ENCODE measurements at places on chromosomes 7 and 10. TPM values are rescaled to one million over a fixed set of nuclear protein-coding genes. Genes with fewer than 3 reads are reported as not detected.

Gene DIP2C
- 15.4 TPM for total RNA-seq

Gene FAM25G
- total RNA-seq = not detected

Gene NEBL
- 157 TPM for total RNA-seq

Gene SCART1
- 1.7 TPM for total RNA-seq

Gene COL26A1
- total RNA-seq = 15.4 TPM

DNA sequence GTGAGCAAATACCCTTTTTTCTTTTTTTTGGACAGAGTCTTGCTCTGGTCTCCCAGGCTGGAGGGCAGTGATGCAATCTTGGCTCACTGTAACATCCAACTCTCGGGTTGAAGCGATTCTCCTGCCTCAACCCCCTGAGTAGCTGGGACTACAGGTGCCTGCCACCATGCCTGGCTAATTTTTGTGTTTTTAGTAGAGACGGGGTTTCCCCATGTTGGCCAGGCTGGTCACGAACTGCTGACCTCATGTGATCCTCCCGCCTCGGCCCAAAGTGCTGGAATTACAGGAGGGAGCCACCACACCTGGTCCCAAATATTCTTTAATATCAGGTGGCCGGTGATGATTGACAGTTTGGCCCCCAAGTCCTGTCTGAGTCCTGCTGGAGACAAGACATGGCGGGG is 6.6 kb downstream of the LAT2 start:
- no peaks in the 10 kb centered on the region for H3K27me3 ChIP-seq
- no peaks in the 10 kb centered on the region for H3K4me1 ChIP-seq
- no peak overlapping the region for H3K27ac ChIP-seq
- H3K4me3 ChIP-seq = no peak overlapping the region

DNA sequence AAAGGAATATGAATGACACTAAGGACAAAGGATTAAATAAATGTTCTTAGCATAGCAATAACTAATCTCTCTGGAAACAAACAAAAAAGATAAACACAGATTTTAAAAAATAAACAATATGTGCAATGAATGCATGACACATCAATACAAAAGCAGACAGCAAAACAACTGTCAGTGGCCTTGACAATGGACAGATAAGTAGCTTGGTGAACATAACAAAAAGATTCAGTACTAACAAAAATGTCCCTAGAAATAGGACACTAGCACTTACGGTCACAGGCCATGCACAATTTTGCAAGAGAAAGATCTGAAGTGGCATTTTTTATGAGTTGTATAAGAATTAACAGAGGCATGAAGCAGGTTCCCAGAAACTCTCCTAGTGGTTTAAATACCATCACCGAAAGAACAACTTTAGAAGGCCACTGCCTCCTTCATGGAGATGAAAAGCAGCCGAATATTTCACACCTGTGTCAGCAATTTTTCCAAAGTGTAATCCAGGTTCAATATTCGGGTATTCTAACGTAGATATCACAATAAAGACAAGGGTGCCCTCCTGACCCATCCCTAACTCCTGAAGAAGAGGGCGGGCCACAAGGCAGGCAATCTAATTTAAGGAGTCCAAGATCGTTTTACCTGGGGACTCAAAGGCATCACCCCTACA is 231.3 kb upstream of the MKLN1 start:
- H3K4me3 ChIP-seq = no peak overlapping the region
- no peaks in the 10 kb centered on the region for H3K36me3 ChIP-seq
- no peak overlapping the region for H3K27ac ChIP-seq
- DNase-seq = no peak
- no peaks in the 10 kb centered on the region for H3K4me1 ChIP-seq

DNA sequence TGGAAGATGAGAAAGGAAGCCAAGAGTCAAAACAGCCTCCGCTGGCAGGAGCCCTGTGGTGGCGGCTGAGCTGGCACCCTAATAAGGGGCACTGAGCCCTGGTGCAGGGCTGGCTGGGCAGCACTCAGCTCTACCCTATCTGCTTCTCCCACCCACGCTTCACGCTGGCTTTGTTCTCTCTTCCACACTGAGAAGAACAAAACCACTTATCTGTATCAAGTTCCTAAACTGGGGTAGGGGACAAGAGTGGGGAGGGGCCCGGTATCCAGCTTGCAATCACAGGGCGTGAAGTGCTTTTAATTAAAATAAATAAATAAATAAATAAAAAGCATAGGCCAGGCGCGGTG is 52.1 kb downstream of the FAM53B start:
- peaks cover 42% of the 10 kb centered on the region for H3K4me1 ChIP-seq
- DNase-seq = no peak
- peak overlapping the region; percentile 8 for H3K27ac ChIP-seq
- no peak overlapping the region for H3K4me3 ChIP-seq
- no peaks in the 10 kb centered on the region for H3K27me3 ChIP-seq

DNA sequence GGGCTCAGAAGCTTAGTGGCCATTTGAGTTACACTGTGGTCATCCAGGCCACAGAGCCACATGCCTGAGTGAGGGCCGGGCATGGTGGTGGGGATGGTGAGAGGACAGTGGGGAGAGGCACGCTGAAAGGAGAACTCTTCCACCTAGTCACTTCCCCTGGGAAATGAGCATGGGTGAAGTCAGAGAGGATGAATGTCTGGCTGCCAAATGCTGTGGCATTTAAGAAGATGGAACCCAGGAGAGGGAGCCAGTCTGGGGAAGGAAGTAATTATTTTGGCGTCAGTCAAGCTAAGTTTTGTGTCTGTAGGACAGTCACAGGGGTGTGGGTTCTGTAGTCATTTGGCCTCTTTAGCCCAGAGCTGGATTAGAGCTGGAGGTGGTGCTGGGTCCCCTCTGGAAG is 86.0 kb upstream of the PODXL start:
- no peaks in the 10 kb centered on the region for H3K27me3 ChIP-seq
- H3K36me3 ChIP-seq = no peaks in the 10 kb centered on the region
- H3K27ac ChIP-seq = no peak overlapping the region
- DNase-seq = no peak
- H3K4me1 ChIP-seq = no peaks in the 10 kb centered on the region

GRCh38 chr10:46544989-46545791 is 11.3 kb downstream of the GPRIN2 start:
- no peak for DNase-seq
- no peak overlapping the region for H3K27ac ChIP-seq
- peaks cover 17% of the 10 kb centered on the region for H3K27me3 ChIP-seq
- no peak overlapping the region for H3K4me3 ChIP-seq
- H3K36me3 ChIP-seq = peaks cover 12% of the 10 kb centered on the region
- H3K4me1 ChIP-seq = peaks cover 18% of the 10 kb centered on the region

- DNase-seq = no peak
- no peak overlapping the region for H3K4me3 ChIP-seq
- no peaks in the 10 kb centered on the region for H3K4me1 ChIP-seq
These were observed 533.1 kb downstream of the KCNMA1 start for GRCh38 chr10:77104459-77104980.
